ENCODE measurements at places on chromosomes 12 and 14. TPM values are rescaled to one million over a fixed set of nuclear protein-coding genes. Genes with fewer than 3 reads are reported as not detected.

DNA sequence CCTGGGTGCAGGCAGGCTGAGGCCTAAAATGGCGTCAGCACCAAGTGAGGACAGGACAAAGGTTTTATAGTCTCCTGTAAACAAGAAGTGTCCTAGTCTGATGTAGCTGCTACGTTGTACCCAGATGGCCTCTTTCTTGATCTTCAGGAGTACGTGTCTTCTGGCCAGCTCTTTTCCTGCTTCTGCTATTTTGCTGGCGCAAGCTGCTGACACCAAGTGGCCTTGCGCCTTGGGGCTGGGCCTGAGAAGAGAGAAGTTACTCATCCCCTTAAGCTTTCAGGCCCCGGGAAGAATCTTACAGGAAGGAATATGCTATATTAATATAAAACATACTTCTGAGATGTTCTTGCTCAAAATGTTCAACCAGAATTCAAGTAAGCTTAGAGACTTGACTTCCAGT lies 605.2 kb downstream of the GALC start:
- no peaks in the 10 kb centered on the region for H3K36me3 ChIP-seq
- DNase-seq: no peak
- no peaks in the 10 kb centered on the region for H3K4me1 ChIP-seq
- no peak overlapping the region for H3K27ac ChIP-seq

DNA sequence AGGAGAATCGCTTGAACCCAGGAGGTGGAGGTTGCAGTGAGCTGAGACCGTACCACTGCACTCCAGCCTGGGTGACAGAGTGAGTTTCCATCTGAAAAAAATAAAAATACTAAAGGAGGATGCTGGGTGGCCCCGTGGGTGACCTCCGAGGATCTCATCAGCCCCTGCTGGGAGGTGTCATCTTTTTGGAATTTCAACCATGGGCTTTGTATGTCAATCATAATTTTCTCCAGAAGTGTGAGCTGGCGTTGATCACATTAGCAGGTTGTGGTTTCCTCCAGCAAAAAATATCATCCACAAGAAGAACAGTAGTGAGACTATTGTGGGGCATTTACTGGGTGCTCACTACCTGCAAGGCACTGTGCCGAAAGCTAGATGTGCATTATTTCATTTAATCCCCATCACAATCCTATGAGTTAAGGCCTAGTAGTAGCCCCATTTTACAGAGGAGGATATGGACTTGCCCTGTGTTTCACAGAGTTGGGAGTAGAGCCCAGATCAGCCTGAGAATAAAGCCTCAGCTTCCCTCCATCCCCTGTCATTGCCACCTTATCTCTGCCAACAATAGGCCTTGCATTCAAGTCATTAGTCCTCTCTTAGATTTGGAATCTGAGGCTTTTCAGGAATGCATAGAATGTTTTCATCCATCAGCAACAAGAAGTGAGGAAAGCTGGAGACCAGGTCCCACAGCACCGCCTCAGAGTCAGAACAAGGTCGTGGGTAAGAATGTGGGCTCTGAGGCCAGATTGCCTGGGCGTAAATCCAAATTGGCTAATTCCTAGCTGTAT lies 39.8 kb downstream of the SVOP start:
- no peak overlapping the region for H3K27ac ChIP-seq
- H3K4me3 ChIP-seq: no peak overlapping the region
- no peaks in the 10 kb centered on the region for H3K4me1 ChIP-seq
- DNase-seq: no peak
- H3K36me3 ChIP-seq: no peaks in the 10 kb centered on the region

- no peaks in the 10 kb centered on the region for H3K36me3 ChIP-seq
- H3K4me1 ChIP-seq: no peaks in the 10 kb centered on the region
Measured at GRCh38 chr12:122724641-122725243, 5.9 kb downstream of the HCAR1 start.

- no peaks in the 10 kb centered on the region for H3K36me3 ChIP-seq
- no peak overlapping the region for H3K4me3 ChIP-seq
- no peaks in the 10 kb centered on the region for H3K4me1 ChIP-seq
- no peak for DNase-seq
- peaks cover 11% of the 10 kb centered on the region for H3K27me3 ChIP-seq
- no peak overlapping the region for H3K27ac ChIP-seq
Measured at GRCh38 chr12:111269718-111270117, 99.2 kb downstream of the PHETA1 start.

SUOX gene
- 21.6 TPM for total RNA-seq

PRORP gene
- total RNA-seq: 14.8 TPM

SCNN1A gene
- 0.20 TPM for total RNA-seq

All from gastrocnemius medialis (tissue), 4 donors.